Activated CD8-positive, alpha-beta memory T cell treated with anti-CD3 and anti-CD28 coated beads for 24 hours (primary cell): ENCODE measurements at places on chromosomes 11 and 22.

DNA sequence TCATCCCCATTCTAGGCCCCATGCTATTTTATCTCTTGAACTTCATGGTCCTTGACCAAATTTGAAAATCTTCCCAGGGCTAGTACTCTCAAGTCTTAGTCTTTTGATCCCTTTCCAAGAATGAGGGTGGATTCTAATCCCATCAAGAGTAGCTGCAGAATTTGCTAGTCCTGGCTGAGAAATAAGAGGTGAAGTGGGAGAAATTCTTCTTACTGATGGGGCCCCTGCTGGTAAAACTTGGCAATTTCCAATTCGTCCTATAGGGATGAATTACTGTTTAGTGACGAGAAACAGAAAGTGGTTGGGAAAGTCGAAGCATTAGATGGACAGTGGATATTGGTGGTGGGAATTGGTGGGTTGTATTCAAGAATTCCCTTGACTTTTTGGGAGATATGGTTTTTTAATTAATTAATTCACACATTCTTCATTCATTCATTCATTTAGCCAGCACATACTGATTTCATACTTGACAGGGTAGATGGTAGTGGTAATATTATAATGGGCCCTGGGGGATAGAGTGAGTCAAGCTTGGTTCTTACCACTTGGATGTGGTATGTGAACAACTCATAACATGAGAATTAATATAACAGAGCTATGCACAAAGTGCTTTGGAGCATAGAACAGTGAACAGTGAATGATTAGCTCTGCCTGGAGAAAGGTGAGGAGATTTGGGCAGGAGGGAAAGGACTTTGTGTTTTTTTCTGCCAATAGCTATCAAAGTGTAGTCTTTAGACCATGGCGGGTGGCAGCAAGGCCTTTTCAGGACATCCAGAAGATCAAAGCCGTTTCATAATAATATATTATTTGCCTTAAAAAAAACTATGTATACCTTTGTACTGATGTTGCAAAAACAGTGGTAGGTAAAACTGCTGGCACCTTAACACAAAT lies 103.8 kb downstream of the STIM1 start:
- DNase-seq, result no peak

GRCh38 chr11:66317322-66317722 lies 478 bp upstream of the CD248 start:
- peak; percentile 86 for DNase-seq

DNA sequence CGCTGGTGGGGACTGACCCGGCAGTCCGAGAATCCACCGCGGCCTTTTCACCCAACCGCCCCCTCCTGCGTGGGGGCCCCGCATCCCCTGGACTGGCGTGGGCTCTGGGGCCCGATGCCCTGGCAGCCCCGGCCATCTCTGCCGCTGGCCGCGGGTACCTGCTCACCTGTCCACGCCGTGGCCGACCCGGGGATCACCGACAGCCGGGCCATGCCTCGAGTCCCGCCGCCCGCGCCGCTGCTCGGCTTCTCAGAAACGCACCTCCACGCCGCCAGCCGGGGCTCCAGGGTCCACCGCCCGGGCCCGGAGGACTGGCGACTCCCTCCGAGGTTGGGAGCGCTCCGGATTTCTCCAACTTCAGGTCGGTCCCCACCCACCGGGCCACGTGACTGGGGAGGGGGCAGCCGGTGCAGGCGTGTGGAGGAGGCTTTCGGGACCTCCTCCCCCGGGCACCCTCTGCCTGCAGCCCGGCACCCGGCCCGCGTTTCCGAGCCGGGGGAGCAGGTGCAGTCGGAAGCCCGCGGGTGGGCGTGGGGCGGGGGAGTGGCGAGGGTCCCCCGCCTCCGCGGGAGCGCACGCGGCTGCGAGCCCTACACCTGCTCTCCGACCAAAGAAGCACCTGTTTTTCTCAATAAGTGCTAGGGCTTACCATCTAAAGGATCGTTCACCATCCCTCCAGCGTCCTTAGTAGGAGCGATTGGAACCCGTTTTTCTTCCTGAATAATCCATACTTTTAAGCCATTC lies 554 bp upstream of the NRIP3 start:
- peak; percentile 65 for DNase-seq

- no peak for DNase-seq
These were observed 561 bp downstream of the PGM2L1 start for GRCh38 chr11:74397501-74398243.
